Activated CD4-positive, alpha-beta T cell treated with anti-CD3 and anti-CD28 coated beads, Interleukin-2, amount 50 U/mL, for 4 hours (primary cell): ENCODE measurements at places on chromosomes 3 and 15.

DNA sequence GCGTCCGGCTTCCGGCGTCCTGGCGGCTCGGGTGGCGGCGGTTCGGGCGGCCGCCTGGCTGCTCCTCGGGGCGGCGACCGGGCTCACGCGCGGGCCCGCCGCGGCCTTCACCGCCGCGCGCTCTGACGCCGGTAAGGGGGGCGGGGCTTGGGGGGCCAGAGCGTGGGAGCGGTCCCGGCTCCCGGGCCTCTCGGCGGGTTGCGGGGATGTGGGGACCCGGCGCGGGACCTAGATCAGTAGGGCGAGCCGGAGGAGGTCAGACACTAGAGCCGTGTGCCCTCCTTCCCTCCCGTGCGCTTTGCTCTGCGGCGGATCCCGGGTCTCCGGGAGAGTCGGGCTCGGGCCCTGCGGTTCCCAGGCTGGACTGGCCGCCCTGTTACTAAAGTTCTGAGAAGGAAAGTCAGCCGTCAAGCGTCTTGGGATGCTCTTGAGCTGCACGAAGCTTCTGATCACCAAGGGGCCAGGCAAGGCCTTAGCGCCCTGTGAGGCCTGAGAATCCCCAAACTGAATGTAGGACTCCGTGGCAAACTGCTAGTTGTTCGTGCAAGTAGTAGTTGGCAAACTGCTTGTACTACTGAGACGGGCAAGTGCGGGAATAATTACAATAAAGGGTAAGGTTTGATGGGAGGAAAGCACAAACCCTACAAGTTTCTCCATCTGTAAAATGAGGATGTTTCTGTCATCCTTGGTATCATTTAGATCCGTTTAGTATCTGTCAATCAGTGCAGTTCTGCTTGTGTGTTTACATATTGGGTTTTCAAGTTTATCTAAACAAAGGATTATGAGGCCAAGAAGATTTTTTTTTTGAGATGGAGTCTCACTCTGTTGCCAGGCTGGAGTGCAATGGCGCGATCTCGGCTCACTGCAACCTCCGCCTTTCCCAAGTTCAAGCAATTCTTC, 587 bp downstream of the PIGX start:
- peak; percentile 56 for DNase-seq

DNA sequence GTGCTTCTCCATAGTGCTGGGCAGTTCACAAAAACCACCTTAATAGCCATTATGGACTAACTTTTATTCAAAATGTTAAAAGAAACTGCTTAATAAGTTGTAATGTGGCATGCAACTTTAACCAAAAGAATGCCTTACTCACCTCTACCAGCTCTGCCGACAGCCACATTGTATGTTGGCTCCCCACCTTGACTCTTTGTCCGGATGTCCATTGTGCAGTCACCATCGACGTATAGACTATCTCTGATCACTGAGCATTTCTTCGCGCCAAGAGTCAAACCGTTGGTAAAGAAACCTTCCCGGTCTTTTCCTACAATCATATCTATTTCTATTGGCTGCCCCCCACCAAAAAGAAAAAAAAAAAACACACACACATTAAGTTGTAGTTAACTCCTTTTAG, 2.5 kb downstream of the PFN2 start:
- DNase-seq = no peak

DNA sequence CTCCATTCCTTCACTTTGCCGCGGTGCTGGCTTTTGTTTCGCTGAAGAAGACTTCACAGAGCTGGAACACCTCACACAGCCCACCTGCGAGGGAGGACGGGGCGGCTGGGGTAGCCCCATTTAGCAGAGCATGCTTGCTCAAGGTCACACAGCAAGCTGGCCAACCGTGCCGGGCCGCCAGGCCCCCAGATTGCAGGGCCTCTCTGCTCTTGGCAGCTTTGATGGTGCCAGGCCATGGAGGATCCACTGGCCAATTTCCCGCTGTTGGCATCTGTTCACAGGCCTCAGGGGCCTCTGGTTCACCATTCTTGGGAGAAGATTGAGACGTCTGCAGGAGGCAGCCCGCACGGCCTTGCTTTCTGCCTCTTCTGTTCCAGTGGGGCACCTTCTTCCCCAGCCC, 77.9 kb upstream of the LINGO1 start:
- no peak for DNase-seq

GRCh38 chr15:36156879-36157427, 422.5 kb upstream of the CDIN1 start:
- no peak for DNase-seq

- peak; percentile 31 for DNase-seq
Observed at GRCh38 chr3:194255252-194256039, 95.7 kb downstream of the CPN2 start.

DNA sequence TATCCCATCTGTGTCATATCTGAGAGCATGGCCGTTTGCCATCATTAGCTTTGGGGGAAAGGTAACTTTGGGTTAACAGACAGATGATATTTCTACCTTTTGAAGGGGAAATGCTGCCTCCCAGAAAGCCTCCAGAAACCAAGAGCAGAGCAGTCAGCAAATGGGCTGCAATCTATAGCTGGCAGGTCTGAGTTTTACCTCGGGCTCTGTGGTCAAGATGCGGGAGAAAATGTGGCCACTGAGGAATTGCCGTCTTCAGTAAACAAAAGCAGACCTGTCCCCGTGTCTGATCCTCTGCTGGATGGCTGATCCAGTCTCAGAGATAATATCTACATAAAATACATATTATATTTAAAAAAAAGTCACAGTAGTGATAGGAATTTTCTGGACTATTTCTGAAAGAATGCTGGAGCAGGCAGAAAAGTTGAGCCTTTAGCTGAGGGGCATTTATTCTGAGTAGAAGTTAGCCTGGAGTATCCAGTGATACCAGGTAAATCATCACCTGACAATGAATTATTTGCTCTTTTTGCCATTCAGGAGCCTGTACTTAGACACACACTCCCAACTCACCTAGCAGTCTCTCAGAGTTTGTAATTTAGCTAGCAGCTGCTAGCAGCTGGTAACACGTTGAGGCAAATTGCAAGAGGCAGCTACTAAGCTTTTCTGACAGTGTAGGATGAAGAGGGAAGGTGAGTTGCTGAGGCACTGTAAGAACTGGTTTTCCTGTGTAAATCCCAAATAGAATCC, 285.3 kb upstream of the RARB start:
- no peak for DNase-seq

DNA sequence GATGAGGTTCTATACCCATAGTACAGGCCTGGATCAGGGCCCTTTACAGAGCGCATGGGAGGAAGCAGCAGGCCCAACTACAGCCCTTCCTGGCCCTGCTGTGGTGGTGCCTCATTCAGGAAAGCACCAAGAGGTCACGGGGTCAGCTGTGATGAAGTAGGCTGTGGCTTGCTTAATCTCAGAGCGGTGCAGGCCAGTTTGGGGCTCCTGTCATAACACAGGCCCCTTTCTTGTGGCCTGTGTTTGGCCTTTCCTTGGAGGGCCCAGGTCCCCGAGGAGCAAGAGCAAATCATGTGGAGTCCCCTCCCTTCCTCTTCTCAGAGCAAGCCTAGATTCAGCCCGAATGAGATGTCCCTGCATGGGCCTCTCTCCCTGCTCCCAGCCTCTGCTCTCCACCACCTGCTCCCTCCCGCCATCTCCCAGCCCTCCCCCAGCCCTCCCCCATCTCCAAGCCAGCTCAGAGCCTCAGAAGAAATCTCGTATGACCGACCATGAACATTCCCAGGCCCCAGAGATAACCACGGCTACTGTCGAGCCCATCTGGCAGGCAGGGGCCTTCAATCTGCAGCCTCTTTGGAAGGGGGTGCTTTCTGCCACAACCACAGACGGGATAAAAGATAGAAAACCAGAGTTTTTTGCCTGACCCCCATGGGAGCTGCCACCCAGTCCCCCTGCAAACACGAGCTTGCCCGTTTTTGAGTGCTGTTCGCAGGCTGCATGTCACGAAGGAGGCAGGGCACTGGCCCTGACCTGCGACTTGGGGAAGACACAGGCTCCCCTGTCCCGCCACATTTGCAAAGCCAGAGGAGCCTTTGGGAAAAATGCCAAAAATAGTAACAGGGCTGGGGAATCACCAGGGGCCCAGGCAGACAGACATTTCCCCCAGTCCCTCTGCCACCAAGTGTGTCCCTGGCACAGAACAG, 32.3 kb upstream of the DUSP7 start:
- DNase-seq = no peak

DNA sequence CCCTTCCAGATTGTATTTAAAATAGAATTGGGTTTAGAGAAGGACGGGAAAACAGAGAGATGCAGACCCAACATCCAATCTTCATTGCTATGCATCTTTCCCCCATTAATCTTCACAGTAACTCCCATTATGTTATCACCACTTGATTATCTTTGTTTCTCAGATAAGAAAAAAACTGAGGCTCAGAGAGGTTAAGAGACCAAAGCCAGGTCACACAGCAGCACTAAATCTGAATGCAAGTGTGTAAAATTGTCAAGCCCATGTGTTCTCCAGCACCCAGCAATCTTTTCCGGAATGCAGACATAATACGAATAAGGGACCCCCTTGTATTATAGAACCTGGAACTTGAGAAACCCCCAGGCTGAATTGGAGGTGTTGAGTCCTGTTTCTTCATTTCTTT, 80.5 kb upstream of the TRIM42 start:
- no peak for DNase-seq

DNA sequence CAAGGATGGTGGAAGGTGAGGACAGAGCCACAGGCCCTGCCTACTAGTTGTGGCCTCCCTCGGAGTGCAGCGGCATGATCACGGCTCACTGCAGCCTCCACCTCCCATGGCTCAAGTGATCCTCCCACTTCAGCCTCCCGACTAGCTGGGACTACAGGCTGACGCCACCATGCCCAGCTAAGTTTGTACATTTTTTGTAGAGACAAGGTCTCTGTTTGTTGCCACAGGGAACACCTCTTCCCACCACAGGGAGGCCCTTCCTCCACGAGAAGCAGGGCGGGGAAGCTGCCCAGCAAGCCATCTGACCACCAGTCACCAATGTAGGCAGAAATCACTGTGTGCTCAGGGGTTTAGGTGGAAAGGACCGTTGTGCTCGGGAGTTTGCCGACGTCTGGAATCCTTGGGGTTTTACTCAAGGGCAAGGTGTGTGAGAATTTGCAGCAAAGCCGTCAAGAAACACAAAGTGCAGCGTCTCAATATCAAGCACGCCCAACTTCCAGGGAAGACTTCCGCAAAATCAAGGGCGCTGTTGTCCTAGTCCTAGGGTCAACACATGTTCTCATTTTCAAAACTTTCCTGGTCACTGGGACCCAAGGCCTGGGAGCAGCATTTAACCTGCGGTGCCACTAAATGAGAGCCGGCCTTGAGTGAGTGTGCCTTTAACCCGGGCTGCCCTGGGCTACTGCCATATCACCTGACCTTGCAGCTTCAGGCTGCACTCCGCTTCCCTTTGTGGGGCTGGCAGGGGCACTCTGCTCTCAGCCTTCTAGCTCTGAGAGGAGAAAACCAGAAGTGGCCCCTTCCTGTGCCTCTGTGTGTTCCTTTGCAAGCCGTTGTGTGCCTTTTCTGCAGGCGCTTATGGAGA, 65.7 kb downstream of the SLC12A8 start:
- no peak for DNase-seq

GRCh38 chr3:7615043-7615442, 754.1 kb downstream of the GRM7 start:
- DNase-seq = no peak

DNA sequence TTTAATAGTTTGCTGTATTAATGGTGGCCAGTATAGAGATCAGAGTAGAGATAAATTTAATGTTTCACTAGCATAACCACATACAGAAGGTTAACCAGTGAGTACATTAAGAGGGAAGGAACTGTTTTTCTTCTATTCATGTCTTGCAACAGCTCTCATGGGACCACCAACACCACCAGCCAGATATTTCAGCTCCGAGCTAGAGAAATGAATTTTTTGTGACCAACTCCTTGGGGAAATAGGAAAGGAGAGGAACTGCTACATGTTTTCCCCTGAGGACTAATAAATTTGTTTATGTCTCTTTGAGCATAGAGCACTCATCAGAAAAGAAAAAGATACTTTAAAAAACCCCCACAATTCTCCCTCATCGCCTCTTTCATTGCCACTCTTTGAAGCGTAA, 247.5 kb downstream of the MBNL1 start:
- no peak for DNase-seq

GRCh38 chr3:133246119-133246518, 153.7 kb upstream of the BFSP2 start:
- DNase-seq = no peak

- no peak for DNase-seq
Observed at GRCh38 chr3:182697345-182697919, 95.9 kb upstream of the ATP11B start.

DNA sequence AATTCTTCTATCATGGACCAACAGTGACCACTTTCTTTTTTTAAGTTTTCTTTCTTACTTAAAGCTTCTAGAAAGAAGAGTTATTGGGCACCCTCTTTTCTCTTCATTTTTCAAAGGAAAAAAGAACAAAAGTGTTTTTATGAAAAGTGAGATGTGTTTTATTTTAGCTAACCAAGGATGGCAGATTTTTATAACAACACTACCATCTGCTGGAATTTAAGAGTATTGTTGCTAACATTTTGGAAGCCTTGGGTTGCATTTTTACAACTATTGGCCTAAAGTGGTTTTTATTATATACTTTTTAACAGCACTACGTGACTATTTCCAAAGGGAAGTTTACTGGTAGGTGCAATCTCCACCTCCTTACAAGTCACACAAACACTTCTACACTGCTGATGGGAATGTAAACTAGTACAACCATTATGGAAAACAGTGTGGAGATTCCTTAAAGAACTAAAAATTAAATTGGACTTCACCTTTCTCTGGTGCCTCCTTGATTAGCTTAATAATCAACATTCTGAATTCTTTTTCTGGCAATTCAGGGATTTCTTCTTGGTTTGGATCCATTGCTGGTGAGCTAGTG, 237.7 kb upstream of the AGTR1 start:
- DNase-seq = no peak

- no peak for DNase-seq
Observed at GRCh38 chr15:80777826-80778620, 1.1 kb upstream of the CEMIP start.

GRCh38 chr15:76737573-76737972, 167.6 kb downstream of the SCAPER start:
- DNase-seq = no peak

DNA sequence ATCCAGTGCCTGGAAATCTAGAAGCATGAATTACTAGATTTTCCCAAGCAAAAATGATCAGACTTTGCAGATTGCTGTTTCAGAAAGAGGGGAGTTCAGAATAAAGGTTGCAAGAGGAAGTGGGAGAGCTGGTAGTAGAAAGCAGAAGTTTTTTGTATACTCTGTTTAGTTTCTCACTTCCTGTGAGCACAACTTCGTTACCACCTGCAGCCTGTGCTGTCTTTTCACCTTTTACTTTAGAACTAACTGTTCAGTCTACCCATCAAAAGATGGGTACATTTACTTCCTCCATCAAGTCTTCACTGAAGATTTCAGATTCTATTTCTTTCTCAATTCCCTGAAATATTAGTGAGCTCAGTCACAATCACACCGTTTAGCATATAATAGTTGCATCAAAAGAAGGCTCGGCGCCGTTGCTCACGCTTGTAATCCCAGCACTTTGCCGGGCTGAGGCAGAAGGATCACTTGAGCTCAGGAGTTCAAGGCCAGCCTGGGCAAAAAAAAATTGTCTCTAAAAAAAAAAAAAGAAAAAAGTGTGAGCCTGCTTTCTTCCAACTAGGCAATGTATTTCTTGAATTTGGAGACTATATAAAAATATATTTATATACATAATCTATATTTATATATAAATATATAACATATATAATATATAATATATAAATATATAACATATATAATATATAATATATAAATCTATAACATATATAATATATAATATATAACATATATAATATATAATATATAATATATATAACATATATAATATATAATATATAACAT, 1.8 kb upstream of the CEP97 start:
- no peak for DNase-seq
